ENCODE measurements at places on chromosomes 3 and 15.

DNA sequence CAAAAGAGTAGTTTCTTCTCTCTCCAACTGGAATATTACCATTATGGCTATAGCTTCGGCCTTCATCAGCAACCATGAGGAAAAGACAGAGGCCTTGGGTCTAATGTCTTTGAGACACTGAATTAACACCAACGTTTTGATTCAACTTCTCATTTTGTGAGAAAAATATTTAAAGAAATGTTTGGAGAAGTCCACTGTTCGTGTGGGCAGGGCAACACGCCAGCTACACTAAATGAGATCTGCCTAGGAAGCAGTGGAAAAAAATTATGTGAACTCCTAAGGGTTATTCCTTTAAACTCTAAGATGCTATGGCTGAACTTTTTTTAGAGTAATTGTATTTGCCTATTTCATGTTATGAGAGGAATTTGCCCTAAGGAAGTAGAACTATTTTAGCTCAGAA lies 41.8 kb downstream of the NCEH1 start:
- DNase-seq, result no peak

- DNase-seq, result no peak
These were observed 516.9 kb upstream of the TBL1XR1 start for GRCh38 chr3:177713928-177714900.

DNA sequence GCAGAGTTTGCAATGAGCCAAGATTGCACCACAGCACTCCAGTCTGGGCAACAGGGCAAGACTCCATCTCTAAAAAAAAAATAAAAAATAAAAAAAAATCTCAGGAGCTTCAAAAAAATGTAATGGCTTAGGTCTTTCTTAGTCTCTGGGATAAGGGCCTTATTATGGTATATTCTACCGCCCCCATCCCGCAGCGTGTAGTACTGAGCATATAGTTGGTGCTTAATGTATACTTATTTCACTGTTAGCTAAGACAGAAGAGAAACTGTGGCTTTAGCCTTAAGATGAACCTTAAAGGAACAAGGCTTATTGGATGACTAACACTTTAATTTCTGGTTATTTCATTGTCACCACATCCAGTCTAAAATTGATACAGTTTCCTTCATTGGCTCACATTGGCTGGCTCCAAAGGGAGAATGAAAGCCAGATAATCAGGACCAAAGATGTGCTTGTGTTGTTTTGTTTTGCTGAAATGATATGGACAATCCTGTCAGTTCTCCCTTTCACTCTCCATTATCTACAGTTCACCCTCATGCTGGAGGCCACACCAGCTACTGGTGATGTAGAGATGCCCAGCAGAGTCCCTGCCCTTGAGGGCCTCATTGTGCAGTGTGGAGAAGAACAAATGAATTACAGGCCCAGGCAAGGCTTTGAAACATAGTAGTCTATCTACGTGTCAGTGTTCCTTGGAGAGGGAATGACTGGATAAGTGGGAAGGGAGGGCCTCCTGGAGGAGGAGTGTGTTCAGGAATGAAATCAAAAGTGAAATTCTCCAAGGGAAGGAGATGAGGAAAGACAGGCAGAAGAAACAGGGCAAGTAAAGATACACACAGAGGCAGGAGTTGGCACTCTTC lies 17.4 kb upstream of the RAF1 start:
- DNase-seq, result no peak

DNA sequence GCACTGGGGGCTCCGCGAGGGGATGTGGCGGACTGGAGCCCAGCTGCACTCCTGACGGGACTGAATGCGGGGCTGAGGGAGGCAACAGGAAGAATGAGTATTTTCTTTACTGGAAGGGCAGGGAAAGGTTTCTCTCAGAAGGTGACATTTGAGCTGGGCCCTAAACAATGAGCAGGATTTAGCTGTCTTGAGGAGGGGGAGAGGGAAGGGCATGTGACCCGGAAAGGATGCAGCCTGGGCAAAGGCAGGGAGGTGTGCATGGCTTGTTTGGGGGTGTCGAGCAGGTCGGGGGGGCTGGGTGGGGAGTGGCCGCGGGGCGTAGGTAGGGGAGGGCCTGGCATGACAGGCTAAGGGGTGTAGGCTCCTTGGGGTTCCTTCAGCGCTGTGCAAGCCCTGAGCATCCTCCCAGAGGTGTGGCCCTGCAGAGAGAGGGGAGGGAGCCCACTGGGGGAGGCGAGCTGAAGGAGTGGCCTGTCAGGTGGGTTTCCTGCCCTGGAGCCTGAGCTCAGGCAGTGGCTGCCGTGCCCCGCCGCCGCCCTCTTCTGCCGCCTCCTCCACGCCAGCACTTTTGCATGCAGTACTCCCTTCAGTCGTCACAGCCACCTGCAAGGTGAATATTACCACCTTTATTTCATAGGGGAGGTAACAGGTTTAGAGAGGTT lies 17.2 kb upstream of the ANKDD1A start:
- peak; percentile 67 for DNase-seq

DNA sequence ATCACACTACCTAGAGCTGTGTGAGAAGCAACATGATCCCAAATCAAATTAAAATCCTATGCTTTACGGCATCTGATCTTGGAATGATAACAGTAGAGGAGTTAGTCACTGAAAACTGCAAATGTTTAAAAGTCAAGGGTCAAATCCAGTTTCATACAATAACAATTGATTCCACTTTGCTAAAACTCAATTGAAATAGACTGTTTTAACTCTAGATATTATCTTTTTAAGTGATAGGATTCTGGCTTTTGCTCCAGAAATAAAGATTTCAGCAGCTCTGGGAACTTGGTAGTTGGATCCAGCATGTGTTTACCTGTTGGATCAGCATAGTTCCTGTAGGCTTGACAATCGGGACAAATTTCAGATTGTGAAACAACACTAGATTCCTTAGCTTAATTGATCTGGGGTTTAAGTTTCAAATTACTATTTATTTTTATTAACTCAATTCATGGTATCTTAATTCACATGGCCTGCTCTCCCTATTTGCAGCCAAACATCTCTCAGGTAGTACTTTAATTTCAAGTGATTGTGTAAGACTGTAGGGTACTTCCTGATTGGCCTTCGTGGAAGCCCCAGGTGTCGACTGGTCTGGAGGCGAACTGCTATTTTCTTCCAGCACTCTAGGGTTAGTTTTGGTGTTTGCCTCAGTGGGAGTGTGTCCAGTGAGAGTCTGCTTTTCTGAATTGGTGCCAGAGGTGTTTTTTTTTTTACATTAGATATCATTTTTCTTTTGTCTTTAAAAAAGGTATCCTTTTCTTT lies 16.6 kb downstream of the NFKBIZ start:
- no peak for DNase-seq

DNA sequence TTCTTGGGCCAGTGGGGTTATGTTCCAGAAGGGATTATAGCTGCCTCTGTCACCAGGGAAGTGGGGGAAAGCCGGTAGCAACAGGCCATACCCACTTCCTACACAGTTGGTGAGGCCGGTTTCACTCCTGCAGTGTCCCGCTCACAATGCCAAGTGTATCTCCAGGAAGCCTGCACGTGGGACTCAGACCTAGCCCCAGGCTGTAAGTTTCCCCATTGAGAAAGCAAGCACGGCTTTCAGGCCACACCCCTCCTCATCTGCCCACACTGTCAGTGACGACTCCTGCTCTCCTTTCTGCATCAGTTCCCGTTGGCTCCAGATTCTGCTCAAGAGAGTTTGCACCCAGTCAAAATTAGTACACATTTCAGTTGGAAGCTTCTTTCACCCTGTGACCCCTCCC lies 51.6 kb upstream of the CPOX start:
- no peak for DNase-seq

DNA sequence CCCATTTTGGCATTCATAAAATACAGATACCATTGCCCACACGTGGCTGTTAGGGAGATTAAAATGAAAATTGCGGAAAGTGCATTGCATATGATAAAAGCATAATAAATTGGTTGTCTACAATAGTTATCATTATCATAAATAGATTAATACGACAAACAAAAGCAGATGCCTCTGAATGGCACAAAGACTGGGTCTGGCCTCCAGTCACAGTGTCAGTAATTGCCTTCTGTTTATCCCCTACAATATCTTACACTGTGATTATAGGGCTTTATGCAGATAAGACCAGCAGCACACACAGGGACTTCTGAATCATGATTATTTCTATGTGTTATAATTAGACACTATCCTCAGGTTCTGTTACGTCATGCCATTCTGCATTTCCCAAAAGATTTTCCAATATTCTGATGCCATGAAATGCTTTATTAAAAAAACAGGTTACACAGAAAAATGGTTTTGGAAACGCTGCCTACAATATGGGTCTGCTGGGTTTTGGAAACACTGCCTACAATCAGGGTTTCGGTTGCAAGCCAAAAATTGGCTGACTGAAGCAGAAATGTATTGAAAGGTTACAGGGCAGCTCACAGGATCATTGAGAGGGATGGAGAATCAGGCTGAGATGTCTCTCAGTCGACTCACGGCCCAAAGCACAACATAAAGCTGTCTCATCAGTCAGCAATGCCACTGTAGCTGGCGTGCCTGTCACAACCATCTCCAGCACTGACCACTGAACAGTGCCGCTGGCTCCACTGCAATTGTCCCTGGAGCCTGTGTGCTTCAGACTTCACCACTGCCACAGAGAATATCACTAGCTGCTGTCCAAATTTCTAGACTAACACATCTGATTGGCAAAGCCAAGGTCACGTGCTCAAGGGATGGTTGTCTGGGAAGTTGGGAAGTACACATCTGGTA lies 248.1 kb downstream of the ERC2 start:
- DNase-seq, result no peak

- DNase-seq, result no peak
These were observed 21.2 kb upstream of the ATP10A start for GRCh38 chr15:25884370-25884769.

Data from activated T-cell treated with anti-CD3 and anti-CD28 coated beads for 48 hours (primary cell).